ENCODE measurements at places on chromosomes 7 and 10.

GRCh38 chr10:67280405-67280804, 354.6 kb downstream of the LRRTM3 start:
- no peak for DNase-seq

DNA sequence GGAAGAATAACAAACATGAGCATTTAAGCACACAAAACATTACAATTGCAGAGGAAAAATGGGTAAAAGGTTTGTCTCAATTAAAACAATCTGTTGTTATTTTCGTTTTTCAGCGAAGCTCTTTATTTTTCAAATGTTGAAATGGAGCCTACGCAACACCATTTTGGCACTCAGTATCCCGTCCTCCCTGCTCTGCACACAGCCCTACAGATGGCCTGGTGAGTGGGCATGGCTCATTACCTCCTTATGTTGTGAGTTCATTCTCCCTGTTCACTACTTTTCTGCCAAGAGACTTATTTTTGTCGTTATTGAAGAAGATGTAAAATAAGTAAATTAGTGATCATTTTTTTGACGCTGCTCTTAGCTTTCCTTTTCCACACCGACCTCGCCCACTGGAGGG, 167.8 kb upstream of the CXCL12 start:
- no peak for DNase-seq

DNA sequence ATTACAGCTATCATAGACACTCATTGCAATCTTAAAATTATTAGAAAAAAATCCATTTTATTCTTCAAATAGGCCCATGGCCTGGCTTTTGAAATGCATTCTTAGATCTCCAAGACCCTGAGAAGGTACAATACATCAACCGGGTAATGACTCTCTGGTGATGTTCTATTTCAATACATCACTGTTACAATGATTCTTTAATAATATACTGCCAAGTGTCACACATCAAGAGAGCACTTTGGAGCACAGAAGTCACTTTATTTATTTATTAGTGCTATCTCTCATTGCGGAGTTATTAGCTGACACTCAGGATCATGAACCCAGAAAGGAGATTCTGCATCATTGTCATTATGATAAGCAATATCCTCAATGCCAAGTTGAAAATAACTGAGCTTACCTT, 748.5 kb upstream of the MBL2 start:
- DNase-seq, result no peak

- no peak for DNase-seq
These were observed 160.9 kb downstream of the SDK1 start for GRCh38 chr7:3461923-3462322.

- no peak for DNase-seq
These were observed 143.1 kb downstream of the BMPER start for GRCh38 chr7:34048445-34048844.

- no peak for DNase-seq
These were observed 95.3 kb upstream of the DNAJB12 start for GRCh38 chr10:72449941-72450441.

- no peak for DNase-seq
These were observed 76.1 kb upstream of the ZEB1 start for GRCh38 chr10:31242902-31243301.

DNA sequence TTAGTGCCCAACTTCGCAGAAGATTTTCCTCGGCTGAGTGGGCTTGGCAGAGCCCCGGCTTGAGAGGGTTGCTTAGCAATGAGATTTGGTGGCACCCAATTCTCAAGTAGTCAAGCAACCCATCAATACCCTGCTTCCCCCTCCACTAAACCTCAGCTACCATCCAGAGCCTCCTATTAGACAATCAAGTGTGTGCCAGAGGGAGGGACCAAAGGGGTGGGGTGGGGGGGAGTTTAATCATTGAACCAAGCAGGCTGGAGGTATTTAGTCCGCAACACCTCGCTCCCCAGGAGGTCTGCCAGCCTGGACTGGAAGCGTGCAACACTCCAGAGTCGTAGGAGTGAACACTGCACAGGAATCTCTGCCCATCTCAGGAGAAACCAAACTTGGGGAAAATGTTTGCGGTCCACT, at the start of gene HKDC1:
TSS of gene HKDC1 (plus strand) at position 292 of the 411 bp plus-strand sequence. CDS start at position 396, 104 bp downstream.
- DNase-seq, result no peak

DNA sequence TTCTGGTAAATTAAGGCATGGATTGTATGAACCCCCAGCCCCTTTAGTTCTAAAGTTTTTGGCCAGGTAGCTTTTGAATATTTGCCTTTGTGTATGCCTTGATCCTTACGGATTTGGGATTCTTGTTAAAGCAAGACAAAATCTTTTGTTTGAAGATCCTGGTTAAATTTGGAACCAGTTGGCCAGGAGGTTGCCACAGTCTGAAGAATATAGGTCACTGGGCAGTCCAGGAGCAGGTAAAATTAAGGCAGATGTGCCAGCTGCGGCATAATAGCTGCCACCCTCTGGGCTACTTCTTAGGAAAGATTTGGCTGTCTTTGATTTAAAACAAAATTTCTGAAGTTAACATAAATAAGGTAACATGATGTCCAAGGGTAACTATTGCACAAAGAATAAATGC, 192.3 kb downstream of the SUGCT start:
- DNase-seq, result no peak

DNA sequence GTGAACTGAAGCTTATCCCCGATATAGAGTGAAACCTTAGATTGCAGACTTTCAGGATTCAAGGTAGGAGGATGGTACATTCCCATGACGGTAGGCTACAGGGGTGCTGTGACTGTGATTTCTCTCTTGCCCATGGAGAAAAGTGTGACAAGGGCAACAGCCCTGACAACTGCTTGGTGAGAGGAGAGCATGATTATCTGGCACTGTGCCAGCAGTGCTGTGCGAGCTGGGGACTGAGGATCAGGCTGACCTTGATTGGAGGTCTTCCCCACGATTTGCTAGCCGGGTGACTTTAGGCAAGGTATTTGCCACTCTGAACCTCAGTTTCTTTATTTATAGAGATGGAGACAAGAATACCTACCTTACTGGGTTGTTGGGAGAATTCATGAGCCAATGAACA, 229.5 kb downstream of the PTEN start:
- DNase-seq, result peak; percentile 32

DNA sequence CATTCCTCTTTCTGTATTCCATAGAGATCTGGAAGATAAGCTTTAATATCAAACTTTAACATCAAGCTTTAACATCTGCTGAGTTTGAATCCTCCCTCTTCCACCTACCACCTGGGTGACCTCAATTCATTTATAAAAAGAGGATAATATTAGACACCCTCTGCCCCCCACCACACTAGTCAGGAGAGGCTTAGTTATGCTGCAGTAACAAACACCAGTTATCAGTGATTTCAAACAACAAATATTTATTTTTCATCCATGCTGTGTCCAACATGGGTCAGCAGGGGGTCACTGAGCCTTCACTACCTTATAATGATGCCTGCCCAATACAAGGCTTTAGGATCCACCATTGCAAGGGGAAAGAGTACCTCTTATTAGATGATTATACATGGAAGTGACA, 322.0 kb downstream of the RNLS start:
- DNase-seq, result no peak

DNA sequence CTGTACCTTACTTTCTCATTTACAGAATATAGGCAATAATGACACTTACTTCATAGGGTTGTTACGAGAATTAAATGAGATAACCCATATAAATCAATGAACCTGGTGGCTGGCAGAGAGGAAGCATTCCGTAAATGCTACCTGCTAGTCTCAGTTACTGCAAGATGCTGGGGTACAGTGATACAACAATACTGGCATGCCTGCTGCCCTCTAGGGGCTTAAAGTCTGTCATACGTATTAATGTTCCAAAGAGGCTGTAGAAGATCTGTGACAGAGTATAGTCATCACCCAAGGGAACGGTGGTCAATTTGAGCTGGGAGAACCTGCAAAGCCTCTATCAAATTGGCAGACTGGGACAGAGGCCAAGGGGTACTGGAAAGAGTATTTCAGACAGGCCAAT, 421.5 kb downstream of the GPAM start:
- DNase-seq, result no peak

- no peak for DNase-seq
These were observed 42.4 kb downstream of the TPST1 start for GRCh38 chr7:66247380-66248078.

DNA sequence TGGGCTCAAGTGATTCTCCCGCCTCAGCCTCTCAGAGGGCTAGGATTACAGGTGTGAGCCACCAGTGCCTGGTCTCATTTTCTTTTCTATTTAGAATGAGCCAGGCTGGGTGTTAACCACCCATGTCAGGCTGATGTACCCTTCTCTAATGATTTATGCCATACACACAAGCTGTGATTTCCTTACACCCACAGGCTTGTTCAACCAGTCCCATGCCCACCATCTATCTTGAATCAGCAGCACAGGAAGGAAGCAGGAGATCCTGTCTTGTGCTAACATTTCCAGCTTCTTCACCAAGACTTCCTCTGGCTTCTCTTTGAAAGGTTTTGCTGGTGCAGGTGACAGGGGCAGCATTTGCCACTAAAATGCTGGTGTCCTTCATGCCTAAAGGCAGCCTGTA, 176.4 kb downstream of the GATA3 start:
- no peak for DNase-seq

DNA sequence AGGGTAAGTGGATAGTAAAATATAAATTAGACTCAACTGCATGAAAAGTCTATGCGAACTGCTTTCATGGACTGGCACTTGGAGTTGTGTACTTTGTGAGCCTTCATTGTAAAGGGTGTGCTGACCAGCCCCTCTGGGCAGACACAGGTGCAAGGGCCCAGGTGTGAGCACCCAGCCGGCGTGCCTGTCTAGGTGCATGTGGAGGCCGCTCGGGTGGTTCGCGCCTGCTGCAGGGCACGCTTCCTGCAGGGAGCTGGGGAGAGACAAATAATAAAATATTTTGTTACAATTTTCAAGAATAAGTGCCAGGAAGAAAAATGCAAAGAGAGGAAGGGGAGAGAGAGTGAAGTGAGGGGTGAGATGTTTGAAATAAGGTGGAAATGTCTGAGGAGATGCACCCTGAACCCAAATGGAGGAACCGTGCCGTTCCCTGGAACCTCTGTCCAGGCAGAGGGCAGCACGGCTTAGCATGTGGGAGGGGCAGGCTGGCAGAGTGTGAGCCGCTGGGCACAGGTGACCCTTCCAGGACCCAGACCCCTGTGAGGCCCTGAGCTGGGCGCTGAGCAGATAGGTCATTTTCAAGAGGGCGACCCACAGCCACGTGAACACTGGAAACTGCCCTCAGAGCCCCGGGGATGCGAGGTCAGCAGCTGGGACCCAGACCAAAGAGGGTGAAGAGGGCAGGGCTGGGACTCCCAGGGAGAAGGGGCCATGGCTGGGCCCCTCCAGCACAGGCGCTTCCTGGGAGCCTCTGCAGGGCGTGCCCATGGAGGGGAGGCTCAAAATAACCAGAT, 28.7 kb downstream of the RNF32 start:
- no peak for DNase-seq

DNA sequence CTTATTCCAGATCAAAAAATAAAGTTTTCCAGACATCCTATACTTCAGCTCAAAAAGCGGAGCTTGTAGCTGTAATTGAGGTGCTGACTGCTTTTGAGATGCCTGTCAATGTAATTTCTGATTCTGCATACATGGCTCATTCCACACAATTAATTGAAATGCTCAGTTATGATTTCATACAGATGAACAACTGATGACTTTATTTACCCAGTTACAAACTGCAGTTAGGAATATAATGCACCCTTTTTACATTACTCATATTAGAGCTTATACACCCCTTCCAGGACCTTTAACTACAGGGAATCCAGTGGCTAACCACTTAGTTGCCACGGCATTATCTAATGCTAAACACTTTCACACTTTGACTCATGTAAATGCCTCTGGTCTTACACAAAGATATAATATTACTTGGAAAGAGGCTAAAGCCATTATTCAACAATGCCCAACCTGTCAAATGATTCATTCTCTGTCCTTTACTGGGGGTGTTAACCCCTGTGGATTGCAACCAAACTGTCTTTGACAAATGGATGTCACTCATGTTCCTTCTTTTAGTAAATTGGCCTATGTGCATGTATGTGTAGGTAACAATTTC, 147.3 kb downstream of the ZNF33B start:
- no peak for DNase-seq

- no peak for DNase-seq
These were observed 75.3 kb upstream of the AASS start for GRCh38 chr7:122219253-122219865.

DNA sequence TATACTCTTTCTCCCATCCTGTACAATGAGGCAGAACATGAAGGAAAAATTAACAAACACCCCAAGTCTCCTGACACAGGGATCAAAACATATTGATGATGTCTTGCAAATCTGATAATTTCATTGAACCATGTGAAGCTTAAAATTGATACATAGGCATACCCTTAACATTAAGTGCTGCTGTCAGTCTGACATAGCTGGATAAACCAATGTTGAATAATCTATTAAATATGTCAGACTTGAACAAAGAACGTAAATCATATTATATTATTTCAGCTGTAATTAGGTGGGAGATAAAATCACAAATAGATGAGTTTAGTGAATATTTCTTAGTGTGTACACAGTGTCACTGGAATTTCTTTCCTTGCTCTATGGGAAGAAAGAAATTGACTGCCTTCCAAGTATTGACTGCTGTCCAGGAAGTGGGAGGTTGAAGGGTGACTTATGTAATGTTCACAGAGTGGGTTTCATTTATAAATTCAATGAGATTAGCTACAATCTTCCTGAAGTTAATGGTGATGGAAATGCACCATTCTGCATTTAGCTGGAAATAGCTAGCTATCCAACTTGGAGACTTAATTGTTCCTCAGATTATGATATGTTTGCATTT, 170.8 kb downstream of the AUTS2 start:
- no peak for DNase-seq

DNA sequence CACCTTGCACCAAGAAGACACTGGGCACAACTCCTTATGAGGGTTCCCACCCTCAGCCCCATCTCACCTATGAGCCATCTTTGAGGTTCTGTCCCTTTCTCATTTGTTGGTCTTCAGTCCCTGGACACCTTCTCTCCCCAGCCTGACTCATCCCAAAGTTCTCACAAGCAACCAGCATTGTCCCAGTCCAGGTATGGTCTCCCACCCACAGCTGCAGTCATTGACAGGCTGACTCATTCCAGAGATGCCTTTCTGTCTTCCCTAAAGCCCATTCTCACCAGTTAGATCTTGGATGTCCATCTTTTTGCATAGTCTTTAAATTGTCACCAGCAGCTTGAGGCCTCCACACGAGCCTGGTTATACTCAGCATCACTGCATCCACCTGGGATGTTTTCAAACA, 26.7 kb upstream of the BMPR1A start:
- DNase-seq, result no peak
